ENCODE measurements at places on chromosomes 1 and 21.
A peak's percentile ranks its signal among the peaks of the same experiment; 100 is the strongest.

GRCh38 chr1:205514211-205515142 is 10.0 kb downstream of the CDK18 start:
- no peak for DNase-seq

- no peak for DNase-seq
These were observed 172.3 kb downstream of the ADGRL4 start for GRCh38 chr1:78834201-78834741.

GRCh38 chr1:227734546-227734855 is 601 bp downstream of the JMJD4 start:
- DNase-seq, result no peak

DNA sequence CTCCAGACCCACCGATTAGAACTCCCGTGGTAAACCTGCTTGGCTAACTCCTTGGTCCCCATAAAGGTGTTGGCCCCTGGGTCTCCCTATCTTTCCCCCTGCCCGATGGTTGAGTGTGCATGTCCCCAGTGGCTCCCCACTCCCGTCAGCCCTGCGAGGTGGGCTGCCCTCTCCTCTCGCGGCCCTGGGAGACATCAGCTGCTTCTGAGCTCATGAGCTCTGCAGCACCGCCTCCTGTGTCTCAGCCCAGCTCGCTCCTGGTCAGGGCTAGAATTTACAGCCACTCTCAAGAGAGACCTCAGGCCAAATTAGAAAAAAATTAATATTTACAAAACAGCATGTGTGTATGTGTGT is 15.9 kb upstream of the ZBTB21 start:
- DNase-seq, result no peak

GRCh38 chr1:201144701-201145100 is 9.6 kb downstream of the TMEM9 start:
- no peak for DNase-seq

- DNase-seq, result no peak
These were observed 25.7 kb downstream of the SPOCD1 start for GRCh38 chr1:31790140-31790539.

DNA sequence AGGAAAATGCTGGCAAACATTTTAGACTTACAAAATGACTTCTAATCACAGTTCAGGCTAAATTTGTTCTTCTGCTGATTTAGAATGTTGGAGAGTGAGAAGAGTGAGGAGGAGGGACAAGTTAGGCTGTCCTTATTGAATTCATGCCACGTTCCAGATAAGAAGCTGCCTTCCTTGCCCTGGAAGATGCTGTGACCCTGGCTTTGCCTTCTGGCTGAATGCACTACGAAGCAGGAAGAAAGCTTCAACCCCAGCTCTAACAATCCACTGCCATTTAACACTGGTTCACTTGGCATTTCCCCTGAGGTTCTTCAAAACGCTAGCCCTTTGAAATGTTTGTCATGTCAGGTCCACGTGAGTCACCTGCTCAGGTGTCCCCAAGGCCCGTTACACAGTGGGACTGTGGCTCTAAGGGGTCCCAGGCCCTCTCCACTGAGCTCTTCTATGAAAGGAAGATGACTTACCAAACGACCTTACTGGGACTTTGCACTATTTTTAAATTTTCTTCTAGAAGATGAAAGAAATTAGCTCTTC is 30.0 kb upstream of the LRRC8C start:
- DNase-seq, result no peak

GRCh38 chr1:24946861-24947658 is 17.0 kb upstream of the RUNX3 start:
- DNase-seq, result no peak

DNA sequence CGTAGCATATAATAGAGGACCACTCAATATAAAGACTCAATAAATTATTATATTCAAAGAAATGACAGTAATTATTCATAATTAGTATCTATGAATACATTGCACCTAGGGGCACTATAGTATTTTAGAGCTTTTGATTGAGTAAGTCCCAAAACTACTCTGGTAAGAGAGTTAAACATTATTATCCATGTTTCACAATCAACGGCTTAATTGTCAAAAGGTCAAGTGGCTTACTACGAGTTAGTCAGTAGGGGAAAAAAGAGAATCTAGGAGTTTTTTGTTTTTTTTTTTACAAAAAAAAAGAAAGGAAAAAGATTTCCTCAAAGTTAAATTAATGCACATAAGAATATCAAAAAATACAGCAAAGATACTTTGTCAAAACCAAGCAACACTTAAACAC is 20.4 kb upstream of the LAMC1 start:
- DNase-seq, result peak; percentile 64

DNA sequence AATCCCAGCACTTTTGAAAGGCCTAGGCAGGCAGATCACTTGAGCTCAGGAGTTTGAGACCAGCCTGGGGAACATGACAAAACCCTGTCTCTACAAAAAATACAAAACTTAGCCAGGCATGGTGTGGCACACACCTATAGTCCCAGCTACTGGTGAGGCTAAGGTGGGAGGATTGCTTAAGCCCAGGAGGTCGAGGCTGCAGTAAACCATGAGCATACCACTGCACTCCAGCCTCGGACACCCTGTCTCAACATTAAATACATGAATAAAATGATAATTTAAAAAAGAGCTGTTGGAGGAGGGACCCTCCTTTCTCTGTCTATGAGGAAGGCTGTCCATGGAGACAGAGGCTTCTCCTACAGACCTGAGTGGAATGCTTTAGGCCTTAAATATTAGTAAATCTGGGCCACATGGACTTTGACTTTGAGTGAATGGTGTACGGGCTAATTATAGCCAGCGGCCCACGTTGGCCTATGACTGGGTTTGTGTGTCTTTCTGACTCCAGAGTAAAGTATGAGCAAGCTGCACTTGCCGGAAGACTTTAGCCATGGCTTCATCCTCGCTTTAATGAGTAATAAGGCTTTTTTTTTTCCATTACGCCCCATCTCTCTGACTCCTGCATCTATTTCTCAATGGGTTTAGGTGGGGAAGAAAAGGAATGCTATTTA is 21.3 kb downstream of the RAB3B start:
- no peak for DNase-seq

- no peak for DNase-seq
These were observed 6.8 kb upstream of the KPNA6 start for GRCh38 chr1:32100807-32101708.

- no peak for DNase-seq
These were observed 4.6 kb downstream of the LCE7A start for GRCh38 chr1:152864443-152864842.

GRCh38 chr1:87642581-87643221 is 314.0 kb downstream of the LMO4 start:
- DNase-seq, result peak; percentile 78

GRCh38 chr1:33459691-33460090 is 12.8 kb upstream of the ZSCAN20 start:
- DNase-seq, result no peak

GRCh38 chr1:234908571-234908970 is 220.1 kb downstream of the TOMM20 start:
- DNase-seq, result no peak

- peak; percentile 81 for DNase-seq
These were observed at the start of gene DHCR24 for GRCh38 chr1:54886724-54887664. TSS of gene DHCR24 (minus strand) at chr1:54887195. CDS start at chr1:54887119, 76 bp downstream.

GRCh38 chr1:68442822-68443556 is 6.8 kb downstream of the RPE65 start:
- DNase-seq, result peak; percentile 5

DNA sequence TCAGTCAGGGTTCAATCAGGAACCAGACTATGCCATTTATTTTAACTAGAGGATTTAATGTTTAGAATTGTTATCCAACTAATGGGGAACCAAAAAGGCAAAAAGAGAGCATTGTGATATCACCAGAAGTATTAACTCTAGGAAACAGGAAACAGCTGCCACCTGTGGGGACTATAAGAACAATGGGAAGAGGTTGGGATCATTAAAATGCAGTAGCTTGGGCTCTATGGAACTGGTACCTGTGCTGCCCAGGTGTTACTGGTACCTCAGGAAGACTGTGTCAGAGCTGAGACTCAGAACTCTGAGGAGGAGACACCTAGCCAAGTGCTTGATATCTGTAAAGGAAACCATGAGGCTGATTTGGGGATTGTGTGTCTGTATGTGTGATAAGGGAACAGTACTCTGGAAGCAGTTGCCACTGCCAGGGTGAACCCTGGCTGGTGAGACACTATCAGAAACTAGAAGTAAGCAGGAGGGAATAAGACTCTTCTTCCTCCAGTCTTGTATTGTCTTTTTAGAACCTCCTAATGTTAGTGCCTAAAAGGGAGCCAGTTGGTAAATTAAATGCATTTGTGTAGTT is 49.4 kb downstream of the MAN1A2 start:
- no peak for DNase-seq

GRCh38 chr1:16145030-16145661 is 10.7 kb downstream of the EPHA2 start:
- no peak for DNase-seq

- DNase-seq, result peak; percentile 96
These were observed 21.5 kb upstream of the RCAN3 start for GRCh38 chr1:24481101-24481500.

DNA sequence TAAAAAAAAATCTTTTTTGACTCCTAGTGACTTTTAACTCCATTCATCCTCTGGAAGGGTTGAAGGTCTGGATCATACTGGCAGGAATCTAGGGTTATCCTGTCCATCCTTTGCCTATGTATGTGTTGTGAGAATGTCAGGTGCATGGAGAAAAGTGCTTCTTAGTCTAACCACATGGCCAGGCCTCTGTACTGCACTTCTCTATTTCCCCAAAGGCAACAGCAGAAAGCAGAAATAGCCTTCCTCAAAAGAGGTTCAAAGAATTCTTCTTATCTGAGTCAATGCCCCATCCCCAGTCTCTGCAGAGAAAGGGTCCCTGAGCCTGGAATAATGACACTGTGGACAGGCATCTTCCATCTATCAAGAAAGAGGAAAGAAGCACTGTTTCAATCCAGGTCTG is 85.7 kb upstream of the CD34 start:
- peak; percentile 46 for DNase-seq

GRCh38 chr1:149845416-149845815 is 54.0 kb upstream of the BOLA1 start:
- no peak for DNase-seq

GRCh38 chr1:221829327-221830015 is 87.6 kb upstream of the DUSP10 start:
- peak; percentile 57 for DNase-seq

- no peak for DNase-seq
These were observed 12.5 kb downstream of the C1orf21 start for GRCh38 chr1:184399192-184399847.

- no peak for DNase-seq
These were observed 657 bp upstream of the HNRNPU start for GRCh38 chr1:244865028-244865371.

GRCh38 chr1:89810302-89810701 is 10.5 kb upstream of the LRRC8D start:
- no peak for DNase-seq

DNA sequence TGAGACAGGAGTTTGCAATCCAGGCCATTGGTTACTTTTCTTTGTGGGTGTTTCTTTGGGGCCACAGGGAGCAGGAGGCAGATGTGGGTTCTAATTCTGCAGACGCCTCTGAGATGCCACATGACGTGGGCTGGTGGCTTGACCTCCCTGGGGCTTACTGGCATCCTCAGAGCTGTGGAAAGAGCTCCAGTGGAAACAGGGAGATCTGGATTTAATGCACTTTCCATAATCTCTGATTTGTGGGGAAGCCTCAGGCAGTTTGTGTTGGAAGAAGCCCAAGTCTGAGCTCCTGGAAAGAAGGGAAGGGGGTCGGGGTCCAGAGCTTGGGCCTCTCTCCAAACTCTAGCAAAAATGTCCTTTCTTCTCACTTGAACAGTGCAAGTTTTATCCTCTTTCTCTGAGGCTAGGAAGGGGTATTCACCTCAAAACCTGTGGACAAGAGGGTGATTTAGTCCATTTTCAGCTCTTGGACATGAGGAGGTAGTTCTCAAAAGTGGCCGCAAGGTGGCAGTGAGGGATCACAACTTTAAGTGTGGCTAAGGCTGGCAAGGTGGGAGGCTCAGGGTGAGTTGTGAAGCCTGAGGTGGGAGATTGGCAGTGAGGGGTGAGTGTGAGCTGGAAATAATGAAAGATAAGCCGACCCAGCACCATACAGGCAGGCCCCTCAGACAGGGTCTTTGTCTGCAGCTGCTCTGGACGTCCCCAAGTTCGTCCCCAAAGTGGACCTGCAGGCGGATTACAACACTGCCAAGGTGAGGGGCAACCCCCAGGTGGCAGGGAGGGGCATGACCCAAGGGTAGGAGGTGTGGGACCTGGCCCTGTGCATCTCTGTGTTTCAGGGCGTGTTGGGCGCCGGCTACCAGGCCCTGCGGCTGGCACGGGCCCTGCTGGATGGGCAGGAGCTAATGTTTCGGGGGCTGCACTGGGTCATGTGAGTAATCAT is 9.2 kb downstream of the IKBKE start:
- peak; percentile 42 for DNase-seq

GRCh38 chr1:168288311-168289052 is 7.8 kb downstream of the TBX19 start:
- DNase-seq, result no peak

GRCh38 chr1:20589331-20590278 is 708 bp downstream of the CDA start:
- peak; percentile 45 for DNase-seq

DNA sequence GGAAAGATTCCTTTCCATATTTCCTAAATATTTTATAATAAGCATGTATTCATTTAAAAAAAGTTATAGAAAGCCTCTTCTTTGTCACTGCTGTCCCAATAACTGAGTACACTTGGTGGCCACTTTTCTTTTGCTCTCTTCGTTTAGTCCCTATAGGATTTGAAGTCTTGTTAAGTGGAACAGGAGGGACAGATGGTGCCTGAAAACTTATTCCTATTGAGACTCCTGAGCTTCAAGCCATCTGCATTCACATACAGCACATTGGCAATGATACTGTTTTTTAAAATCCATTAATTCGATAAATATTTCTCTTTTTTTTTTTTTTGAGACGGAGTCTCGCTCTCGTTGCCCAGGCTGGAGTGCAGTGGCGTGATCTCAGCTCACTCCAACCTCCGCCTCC is 2.0 kb upstream of the ZBTB40 start:
- no peak for DNase-seq

DNA sequence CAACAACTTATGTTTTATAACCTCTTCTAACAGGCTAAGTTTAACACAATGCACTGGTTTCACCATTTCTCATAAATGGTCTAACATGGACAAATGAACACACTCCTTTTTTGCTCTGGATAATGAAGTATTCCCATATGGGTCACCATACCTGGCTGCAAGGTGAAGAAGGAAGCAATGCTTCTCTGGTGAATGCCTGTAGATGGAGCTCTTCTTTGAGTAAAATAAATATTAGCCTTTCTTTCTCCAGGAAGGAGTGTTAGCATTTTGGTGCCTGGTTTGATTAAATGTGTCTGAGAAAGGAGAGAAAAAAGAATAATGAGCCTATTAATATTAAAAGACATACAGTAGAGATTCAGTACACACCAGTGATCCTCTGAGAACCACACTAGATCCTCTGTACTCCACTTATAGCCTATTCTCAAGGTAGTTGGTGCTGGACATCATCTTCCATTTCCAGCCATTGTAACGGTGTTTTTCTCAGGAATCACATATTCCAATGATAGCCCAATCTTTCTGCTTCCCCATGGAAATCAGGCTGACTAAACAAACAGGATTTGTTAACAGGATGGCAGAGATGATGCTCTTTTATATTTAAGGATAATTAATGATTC is 17.6 kb downstream of the MTFR1L start:
- no peak for DNase-seq
